ENCODE measurements at places on chromosomes 7 and 10.

DNA sequence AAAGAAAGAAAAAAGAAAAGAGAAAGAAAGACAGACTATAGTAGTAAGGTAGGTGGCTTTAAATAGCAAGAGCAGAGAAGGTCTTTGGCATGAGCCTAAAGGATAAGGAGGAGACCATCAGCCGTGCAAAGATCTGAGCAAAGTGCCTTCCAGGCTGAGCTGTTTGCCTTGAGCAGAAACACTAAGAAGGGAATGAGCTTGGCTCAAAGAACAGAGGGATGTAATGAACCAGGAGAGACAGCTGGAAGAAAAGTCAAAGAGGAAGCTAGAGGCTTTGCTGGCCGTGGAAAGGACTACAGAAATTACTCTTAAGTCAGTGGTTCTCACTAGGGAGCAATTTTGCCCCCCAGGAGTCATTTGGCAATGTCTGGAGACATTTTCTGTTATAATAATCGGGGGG, 228.6 kb downstream of the FGFR2 start:
- DNase-seq = no peak

GRCh38 chr7:99008921-99009530, 130.7 kb downstream of the TRRAP start:
- DNase-seq = no peak

DNA sequence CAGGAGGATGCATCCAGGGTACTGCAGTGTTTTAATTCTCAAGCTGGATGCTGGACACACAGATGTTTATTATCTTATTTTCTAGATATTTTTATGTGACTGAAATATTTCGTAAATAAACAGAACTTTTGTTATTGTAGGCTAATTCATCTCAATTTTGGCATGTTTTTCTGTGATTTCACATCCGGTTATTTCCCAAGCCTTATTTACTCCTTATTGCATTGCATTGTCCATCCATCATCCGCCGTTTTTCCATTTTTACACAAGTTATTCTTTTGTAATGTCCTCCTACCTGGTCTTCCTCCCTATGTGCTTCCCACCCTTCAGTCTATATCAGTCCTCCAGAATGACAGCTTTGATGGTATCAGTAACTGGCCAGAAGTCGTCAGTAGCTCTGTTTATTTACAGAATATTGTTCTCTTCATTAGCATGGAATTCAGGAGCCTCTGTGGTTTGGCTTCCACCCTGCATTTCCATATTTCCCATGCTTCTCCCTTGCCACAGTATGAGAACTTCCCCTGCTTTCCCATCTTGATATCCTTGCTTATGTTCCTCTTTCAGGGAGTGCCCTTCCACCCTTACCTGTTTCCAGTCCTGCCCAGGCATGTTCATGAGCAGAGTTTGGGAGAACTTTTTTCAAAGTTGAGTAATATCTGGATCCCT, 16.1 kb downstream of the GNAI1 start:
- DNase-seq = peak; percentile 44

DNA sequence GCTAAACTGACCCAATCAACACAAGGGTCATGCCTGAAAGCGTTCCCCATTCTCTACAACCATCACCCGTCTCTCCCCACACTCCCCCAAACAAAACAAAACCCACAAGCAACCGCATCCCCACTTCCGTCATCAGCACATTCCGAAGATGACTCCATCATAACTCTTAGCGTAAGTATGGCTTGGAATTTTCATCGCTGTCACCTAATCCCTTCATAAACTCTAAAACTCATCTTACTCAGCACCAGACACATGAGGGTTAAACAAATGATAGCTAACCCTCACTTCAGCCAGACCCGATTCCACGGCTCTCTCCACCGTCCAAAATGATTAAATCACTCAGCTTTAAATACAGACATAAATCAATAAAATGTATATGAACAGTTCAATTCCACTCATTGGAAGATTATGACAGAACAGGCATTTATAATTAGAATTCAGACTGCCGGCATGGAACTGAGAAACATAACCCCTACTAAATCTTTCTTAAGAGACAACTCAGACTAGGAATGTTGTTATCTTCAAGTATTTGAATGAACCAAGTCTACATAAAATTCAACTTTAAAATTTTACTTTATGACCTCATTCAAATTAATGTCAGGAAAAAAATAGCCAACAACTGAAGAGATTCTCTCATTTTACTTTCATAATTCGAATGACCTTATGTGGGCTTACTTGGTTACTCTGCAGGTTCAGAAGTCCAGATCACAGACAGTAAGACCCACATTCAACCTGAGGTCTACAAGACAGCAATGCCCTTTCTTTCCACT, 215.9 kb downstream of the PARD3 start:
- DNase-seq = no peak

GRCh38 chr10:21329995-21330627, 195.4 kb downstream of the SKIDA1 start:
- DNase-seq = no peak

- DNase-seq = no peak
Measured at GRCh38 chr7:20411372-20411771, 80.7 kb downstream of the ITGB8 start.

DNA sequence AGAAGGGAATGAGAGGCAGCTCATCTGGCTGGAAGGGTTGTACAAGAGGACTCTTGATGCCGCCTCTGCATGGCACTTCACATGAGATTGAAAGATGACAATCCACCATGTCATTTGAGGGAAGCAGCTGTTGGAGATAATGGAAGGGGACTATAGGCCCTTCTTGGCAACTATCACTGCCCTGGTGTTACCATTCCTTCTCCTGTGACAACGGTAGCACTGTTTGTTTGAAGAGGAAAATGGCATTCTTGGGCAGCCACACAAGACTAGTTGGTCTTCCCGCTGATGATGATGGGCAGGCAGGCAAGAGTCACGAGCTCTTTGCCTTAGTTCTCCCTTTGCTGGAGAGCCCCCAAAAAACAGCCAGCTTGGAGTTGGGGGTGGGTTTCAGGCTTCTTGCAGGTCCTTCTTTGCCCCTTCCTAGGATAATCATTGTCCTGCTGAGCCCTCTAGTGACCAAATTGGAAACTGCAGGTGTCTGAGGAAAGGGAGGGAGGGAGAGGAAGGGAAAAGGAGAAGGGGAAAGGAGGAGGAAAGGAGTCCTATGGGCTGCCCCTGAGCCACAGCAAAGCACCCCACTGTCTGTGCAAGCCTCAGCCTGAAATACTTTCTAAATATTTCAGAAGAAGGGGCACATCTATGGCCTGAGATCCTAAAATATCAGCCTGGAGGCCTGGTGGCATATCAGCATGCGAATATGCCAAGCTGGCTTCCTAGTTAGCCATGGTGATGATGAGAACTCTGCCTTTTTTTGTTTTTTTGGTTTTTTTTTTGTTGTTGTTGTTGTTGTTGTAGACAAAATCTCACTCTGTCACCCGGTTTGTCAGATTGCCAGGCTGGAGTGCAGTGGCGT, 165.6 kb upstream of the KMT2E start:
- peak; percentile 21 for DNase-seq

GRCh38 chr10:62259456-62259855, 9.2 kb downstream of the RTKN2 start:
- no peak for DNase-seq

GRCh38 chr10:27537787-27538186, 33.7 kb downstream of the RAB18 start:
- DNase-seq = no peak

- no peak for DNase-seq
Measured at GRCh38 chr10:78605800-78606350, 462.9 kb upstream of the ZMIZ1 start.

DNA sequence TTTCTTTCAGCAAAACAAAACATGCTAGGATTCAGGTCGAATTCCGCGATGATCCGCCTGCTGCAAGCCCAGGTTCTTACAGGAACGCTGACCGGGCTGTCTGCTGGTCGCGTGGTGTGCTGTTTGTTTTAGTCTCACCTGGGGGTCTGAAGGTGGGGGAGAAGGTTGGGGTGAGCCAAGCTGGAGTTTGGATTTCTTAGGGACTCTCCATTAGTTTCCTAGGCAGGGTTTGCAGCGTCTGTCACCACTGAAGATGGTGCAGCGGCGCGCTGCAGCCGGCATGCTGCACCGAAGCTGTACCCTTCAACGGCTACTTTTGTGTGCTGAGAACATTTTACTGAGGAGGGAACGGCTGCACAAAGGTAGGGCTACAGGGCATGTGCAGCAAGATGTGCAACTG, 48.7 kb downstream of the GCC1 start:
- no peak for DNase-seq

DNA sequence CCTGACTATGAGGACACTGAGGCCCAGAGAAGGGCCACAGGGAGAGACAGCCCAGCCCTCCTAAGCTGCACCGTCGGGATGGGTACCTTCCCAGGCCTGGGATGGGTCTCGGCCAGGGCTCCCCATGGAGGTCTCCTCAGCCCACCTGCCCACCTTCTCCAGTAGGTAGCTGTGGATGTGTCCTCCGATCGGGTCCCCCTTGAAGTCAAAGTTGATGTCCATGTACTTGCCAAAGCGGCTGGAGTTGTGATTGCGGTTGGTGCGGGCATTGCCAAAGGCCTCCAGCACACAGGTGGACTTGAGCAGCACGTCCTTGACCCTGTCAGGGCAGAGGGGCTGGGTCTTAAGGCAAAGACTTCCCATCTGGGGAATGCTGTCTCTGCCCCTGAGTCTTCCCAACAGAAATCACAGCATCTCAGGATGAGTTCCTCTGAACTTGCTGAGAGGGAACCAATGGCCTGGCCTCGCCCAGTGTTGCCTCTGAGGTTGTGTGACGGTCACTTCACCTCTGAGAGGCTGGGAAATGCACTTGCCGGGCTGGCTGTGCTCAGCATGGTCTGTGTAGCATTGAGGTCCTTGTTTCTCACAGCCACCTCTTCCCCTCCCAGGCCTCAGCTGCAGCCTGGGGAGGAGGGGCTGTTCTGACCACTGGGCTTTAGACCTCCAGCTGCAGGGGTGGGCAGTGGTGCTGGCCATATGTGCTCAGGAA, 3.3 kb downstream of the MYO1G start:
- DNase-seq = no peak

- DNase-seq = no peak
Measured at GRCh38 chr10:65911151-65911835, 1014.5 kb upstream of the LRRTM3 start.

- DNase-seq = no peak
Measured at GRCh38 chr10:5648494-5649457, 17.6 kb downstream of the ASB13 start.

- DNase-seq = no peak
Measured at GRCh38 chr7:13276977-13277376, 589.5 kb downstream of the ARL4A start.
